IMR-90 (cell line): ENCODE measurements at places on chromosomes 12 and 14. TPM values are rescaled to one million over a fixed set of nuclear protein-coding genes. Genes with fewer than 3 reads are reported as not detected.
A peak's percentile ranks its signal among the peaks of the same experiment; 100 is the strongest.

DNA sequence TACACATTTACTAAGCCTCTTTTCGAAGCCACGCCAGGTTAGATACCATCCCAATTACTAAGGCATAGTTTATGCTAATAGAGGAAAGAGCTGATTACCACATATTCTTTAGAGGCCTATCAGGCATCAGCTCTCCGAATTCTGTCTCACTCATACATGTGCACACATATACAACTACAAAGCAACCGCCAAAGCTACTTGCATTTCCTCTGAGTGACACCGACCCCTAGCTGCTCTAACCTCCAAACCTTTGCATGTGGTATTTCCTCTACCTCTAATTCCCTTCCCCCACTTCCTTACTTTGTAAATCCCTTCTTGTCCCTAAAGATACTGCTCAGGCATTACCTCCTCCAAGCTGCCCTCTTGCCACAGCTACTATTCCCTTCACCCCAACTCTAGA, 107.2 kb downstream of the DUSP6 start:
- H3K4me3 ChIP-seq: no peak overlapping the region
- H3K27me3 ChIP-seq: no peaks in the 10 kb centered on the region
- no peaks in the 10 kb centered on the region for H3K36me3 ChIP-seq
- peaks cover 11% of the 10 kb centered on the region for H3K4me1 ChIP-seq
- H3K27ac ChIP-seq: peak overlapping the region; percentile 70

GRCh38 chr12:47776471-47777143, 3.6 kb downstream of the SLC48A1 start:
- peaks cover 25% of the 10 kb centered on the region for H3K4me1 ChIP-seq
- H3K36me3 ChIP-seq: peaks cover 3% of the 10 kb centered on the region; the same call in 1 of the 2 replicates
- peak overlapping the region; percentile 85 for H3K27ac ChIP-seq
- H3K27me3 ChIP-seq: no peaks in the 10 kb centered on the region

Gene PDE3A
- 0.18 and 0.28 TPM in 2 replicates for total RNA-seq

DNA sequence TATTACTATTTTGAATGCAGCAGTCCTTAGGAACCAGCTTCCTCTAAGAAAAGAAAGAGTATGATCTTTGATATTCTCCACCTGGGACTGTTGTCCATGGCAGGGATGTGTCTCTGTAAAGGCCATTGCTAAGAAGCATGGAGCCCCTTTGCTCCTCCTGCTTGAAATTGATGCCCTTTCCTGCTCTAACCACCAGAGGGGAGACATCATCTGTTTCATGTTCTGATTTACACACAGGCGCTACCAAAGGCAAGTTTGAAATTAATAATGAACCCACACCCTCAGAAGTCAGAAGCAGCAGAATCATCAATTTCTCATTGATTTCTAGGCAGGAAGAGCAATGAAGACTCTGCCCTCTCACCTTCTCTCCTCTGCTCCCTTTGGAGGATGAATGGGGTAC, 253.8 kb downstream of the RMST start:
- H3K36me3 ChIP-seq: no peaks in the 10 kb centered on the region
- H3K4me3 ChIP-seq: no peak overlapping the region
- H3K4me1 ChIP-seq: no peaks in the 10 kb centered on the region
- H3K27ac ChIP-seq: no peak overlapping the region

Gene EIF4B
- 671 and 1,144 TPM in 2 replicates for total RNA-seq

DNA sequence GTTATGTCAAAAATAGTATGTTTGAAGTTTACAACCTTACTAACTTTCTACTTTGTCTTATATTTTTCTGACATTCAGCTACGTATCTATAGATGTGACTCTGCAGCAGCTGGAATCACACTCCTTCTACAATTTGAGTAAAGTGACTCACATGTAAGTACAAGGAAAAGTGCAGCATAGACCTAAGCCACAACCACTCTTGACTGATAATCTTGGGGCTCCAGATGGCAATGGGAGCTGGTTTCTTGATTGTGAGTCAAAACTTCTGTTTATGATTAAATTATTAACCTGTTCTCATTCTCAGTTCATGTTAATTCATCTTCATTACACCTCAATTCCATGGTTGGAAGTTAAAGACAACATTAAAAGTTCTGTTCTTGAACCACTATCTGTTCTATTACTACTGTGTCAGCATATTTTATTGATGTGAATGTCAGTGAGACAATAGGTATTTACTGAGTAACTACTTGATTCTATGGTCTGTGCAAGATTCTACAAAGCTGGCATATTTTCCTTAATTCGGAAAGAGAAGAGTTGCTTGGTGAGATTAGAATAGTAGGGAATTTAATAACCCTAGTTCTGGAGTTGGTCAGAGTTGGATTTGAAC, 112.9 kb downstream of the TSHR start:
- H3K27me3 ChIP-seq: no peaks in the 10 kb centered on the region
- no peak overlapping the region for H3K4me3 ChIP-seq
- no peak overlapping the region for H3K27ac ChIP-seq
- no peak for DNase-seq
- no peaks in the 10 kb centered on the region for H3K4me1 ChIP-seq
- H3K36me3 ChIP-seq: no peaks in the 10 kb centered on the region

Gene GNG2
- 13.1 and 18.6 TPM in 2 replicates for total RNA-seq

DNA sequence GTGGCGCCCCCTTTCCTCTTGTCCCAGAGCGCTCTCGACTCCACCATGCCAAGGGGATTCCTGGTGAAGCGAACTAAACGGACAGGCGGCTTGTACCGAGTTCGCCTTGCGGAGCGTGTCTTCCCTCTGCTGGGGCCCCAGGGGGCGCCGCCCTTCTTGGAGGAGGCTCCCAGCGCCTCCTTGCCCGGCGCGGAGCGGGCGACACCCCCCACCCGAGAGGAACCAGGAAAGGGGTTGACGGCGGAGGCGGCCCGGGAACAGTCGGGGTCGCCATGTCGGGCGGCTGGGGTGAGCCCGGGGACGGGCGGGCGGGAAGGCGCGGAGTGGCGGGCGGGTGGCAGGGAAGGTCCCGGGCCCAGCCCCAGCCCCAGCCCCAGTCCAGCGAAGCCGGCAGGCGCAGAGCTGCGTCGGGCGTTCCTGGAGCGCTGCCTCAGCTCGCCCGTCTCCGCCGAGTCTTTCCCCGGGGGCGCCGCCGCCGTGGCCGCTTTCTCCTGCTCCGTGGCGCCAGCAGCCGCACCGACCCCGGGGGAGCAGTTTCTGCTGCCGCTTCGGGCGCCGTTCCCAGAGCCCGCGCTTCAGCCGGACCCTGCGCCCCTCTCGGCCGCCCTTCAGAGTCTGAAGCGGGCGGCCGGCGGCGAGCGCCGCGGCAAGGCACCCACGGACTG, 376 bp downstream of the INSM2 start:
- H3K27ac ChIP-seq: no peak overlapping the region
- no peaks in the 10 kb centered on the region for H3K36me3 ChIP-seq
- peaks cover 35% of the 10 kb centered on the region for H3K27me3 ChIP-seq
- peak; percentile 5 for DNase-seq
- H3K4me1 ChIP-seq: peaks cover 2% of the 10 kb centered on the region; the same call in 1 of the 2 replicates

Gene ASIC1
- total RNA-seq: 1.4 and 1.6 TPM in 2 replicates

Gene FBLN5
- 9.7 and 10.6 TPM in 2 replicates for total RNA-seq

- no peak for DNase-seq
- H3K27me3 ChIP-seq: peaks cover 50% of the 10 kb centered on the region
- no peaks in the 10 kb centered on the region for H3K36me3 ChIP-seq
- H3K4me3 ChIP-seq: no peak overlapping the region
- no peak overlapping the region for H3K27ac ChIP-seq
- H3K4me1 ChIP-seq: no peaks in the 10 kb centered on the region
These were observed 6.9 kb upstream of the PLEKHH1 start for GRCh38 chr14:67526181-67526580.

DNA sequence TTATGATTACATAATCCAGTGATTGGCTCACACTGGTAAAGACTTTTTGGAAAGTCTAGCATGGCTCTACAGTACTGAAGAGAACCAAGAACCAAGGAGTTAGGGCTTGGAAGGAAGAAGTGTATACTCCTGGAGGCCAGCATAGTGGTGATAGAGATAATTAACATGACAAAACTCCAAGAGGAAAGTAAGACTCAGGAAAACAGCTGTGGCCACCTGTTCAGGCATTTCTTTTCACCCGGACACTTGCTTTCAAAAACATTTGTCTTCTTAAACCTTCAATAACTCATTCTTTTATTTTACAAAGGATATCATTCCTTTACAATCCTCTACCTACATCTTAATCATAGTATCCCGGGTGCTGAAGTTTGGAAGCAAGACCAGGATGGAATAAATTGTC, 50.9 kb downstream of the KLHL28 start:
- H3K4me1 ChIP-seq: 0 out of 2 replicates have a peak, but pooled peaks cover 1% of the 10 kb centered on the region
- no peak overlapping the region for H3K4me3 ChIP-seq
- H3K36me3 ChIP-seq: no peaks in the 10 kb centered on the region
- H3K27ac ChIP-seq: no peak overlapping the region
- peaks cover 5% of the 10 kb centered on the region; the same call in 1 of the 2 replicates for H3K27me3 ChIP-seq

DNA sequence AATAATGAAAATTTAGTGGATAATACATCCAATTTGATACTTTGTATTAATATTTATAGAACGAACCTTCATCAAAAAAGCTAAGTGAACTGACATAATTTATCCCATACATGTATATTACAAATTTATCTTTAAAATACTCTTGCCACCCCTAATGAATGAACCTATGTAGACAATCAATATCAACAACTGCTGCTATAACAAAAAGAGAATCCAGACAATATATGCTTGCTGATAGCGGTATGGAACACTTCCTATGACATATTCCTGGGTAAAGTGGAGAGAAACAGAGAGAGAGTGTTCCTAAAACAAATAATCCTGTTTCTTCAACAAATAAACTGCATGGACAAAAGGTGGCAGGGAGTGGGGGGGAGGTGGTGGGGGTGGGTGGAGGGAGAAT, 31.3 kb downstream of the TM7SF3 start:
- H3K36me3 ChIP-seq: no peaks in the 10 kb centered on the region; the same call in 1 of the 2 replicates
- H3K27me3 ChIP-seq: no peaks in the 10 kb centered on the region
- no peak for DNase-seq
- no peak overlapping the region for H3K27ac ChIP-seq
- H3K4me3 ChIP-seq: no peak overlapping the region
- H3K4me1 ChIP-seq: no peaks in the 10 kb centered on the region

Gene LRRIQ1
- under 0.01 and 0.28 TPM in 2 replicates for total RNA-seq

GRCh38 chr12:28024231-28024995, 51.9 kb upstream of the PTHLH start:
- H3K4me3 ChIP-seq: no peak overlapping the region
- no peaks in the 10 kb centered on the region for H3K36me3 ChIP-seq
- H3K4me1 ChIP-seq: peaks cover 8% of the 10 kb centered on the region

- H3K27ac ChIP-seq: no peak overlapping the region
- no peak overlapping the region for H3K4me3 ChIP-seq
- H3K27me3 ChIP-seq: no peaks in the 10 kb centered on the region
- no peak for DNase-seq
- H3K36me3 ChIP-seq: no peaks in the 10 kb centered on the region
- no peaks in the 10 kb centered on the region for H3K4me1 ChIP-seq
These were observed 77.9 kb upstream of the AVPR1A start for GRCh38 chr12:63228853-63229252.

Gene PSMC6
- 62.9 and 139 TPM in 2 replicates for total RNA-seq

- no peaks in the 10 kb centered on the region for H3K36me3 ChIP-seq
- DNase-seq: peak; percentile 96
- peaks cover 3% of the 10 kb centered on the region for H3K4me1 ChIP-seq
- H3K27me3 ChIP-seq: no peaks in the 10 kb centered on the region
These were observed 141.0 kb downstream of the SLC16A7 start for GRCh38 chr12:59736786-59737185.

Gene ERP29
- 30.3 and 36.1 TPM in 2 replicates for total RNA-seq

- no peaks in the 10 kb centered on the region for H3K36me3 ChIP-seq
- peaks cover 3% of the 10 kb centered on the region; the same call in 1 of the 2 replicates for H3K4me1 ChIP-seq
- no peak for DNase-seq
- no peak overlapping the region for H3K4me3 ChIP-seq
- H3K27me3 ChIP-seq: 0 out of 2 replicates have a peak, but pooled peaks cover 1% of the 10 kb centered on the region
These were observed 551.9 kb upstream of the TBX3 start for GRCh38 chr12:115235880-115236279.

DNA sequence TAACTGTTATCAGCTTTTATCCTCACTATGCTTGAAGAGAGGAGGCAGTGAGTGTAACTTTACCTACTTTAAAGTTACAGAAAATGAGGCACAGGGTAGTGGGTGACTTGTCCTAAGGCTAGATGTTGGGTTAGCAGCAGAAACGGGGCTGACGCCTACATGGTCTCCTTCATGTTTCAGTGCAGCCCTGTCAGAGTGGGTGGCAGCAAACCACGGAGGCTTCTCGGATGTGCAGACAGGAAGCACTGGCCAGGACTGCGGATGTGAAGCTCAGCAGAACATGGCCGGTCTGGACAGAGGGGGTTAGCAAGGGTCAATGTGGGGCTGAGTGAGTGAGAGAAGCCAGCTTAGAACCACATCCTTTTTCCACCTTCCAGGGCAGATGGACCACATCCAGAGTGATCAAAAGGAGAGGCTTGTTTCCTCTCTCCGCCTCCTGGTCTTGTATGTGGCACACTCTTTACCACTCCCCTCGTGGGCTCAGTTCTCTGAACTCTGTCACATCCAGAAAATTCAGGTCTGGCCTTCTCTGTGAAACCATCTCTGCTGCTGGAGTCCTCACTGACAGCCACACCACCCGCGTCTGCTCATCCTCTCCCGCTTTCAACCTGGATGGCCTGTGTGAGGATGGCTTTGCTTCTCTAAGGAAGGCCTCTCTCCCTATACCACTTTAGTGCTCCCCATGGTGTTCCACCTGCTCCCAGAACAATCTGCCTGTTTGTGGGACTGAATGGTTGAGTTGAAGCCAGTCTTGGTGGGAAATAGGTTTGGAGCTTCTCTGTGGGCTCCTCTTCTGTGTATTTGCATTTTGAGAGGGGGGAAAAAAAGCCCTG, 14.1 kb downstream of the SUSD6 start:
- H3K27me3 ChIP-seq: no peaks in the 10 kb centered on the region
- H3K4me3 ChIP-seq: no peak overlapping the region
- H3K36me3 ChIP-seq: no peaks in the 10 kb centered on the region
- DNase-seq: peak; percentile 66
